ENCODE measurements at places on chromosomes 6 and 20.

- H3K4me3 ChIP-seq: no peak overlapping the region
- no peak for DNase-seq
- no peaks in the 10 kb centered on the region for H3K36me3 ChIP-seq
- H3K27ac ChIP-seq: no peak overlapping the region
- H3K4me1 ChIP-seq: no peaks in the 10 kb centered on the region
Measured at GRCh38 chr6:39430871-39431523, 108.5 kb upstream of the KCNK16 start.

DNA sequence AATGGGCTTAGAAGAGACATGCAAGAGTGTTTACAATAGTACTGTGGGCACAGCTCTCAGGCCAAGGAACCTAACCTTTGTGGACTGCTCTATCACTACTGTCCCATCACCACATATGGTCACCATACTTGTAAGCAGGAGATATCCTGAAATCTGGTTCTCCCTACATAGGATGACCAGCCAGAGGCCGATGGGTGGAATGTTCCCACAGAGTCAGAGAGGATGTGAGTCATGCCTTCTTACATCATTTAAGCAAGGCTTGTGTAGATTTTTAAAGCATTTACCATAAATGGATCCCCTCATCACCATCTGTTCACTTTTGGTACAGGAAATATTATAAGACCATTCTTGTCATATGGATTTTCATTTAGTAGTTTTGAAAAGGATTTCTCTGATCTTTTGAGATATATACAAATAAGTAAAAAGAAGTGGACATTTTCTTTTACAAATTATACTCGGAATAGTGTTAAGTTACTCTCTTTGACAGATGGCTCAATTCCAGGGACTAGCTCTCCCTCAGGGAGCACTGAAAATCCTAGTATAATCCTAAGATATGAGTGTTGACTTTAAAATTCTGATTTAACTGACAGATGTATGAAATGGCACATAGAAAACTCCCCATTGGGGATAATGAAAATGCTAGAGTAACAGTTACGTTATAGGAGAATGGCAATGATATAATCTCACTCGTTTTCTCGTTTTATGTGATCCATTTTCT lies 6.6 kb downstream of the HTR1B start:
- no peak overlapping the region for H3K27ac ChIP-seq
- DNase-seq: no peak
- H3K27me3 ChIP-seq: no peaks in the 10 kb centered on the region
- no peak overlapping the region for H3K4me3 ChIP-seq

DNA sequence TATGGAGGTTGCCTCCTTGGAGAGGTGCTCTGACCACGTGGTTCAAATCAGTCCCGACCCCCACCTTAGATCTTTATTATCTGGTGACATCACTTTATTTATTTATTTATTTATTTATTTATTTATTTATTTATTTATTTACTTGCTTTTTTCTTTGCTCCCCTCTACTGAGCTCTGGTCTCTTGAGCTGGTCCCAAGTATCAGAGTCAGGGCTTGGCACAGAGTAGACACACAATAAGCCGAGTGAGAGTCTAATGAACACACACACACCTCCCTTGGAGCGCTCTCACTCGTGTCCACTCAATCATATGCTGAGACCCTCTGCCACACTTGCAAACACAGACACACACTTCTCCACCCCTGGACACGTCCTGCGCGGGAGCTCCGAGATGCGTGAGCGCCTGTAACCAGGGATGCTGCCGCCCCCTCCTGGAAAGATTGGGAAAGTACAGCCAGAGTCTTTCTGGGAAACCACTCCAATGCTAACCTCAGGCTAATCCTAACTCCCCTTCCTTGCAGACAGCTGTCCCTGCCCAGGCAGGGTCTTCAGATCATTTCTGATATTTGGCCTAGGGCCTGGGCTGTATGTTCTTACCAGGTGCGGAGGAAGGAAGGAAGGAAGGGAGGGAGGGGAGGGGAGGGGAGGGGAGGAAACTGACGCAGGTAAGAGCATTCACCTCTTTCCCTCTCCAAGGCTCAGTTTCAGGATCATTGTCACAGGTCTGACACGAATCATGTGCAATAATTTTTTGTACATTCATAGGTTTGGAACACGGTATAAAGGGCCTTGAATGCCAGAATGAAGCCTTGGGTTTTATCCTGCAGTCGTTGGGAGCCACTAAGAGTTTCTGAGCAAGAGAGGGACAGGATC lies 70.9 kb downstream of the STK35 start:
- no peak overlapping the region for H3K27ac ChIP-seq
- H3K4me3 ChIP-seq: no peak overlapping the region

DNA sequence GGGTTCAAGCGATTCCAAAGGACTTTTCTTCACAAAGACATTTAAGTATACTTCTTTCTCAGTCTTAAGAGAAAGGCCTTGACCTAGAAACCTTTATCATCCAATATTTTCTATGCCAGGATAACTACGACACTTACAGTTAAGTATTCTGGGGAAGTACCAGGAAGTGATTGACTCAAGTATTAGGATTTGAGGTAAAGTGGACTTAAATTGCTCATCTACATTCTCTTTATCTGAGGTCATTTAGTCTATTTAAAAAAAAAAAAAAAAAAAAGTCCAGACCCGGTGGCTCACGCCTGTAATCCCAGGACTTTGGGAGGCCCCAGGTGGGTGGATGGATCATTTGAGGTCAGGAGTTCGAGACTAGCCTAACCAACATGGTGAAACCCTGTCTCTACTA lies 114.7 kb downstream of the ZFAND3 start:
- no peak for DNase-seq
- H3K4me3 ChIP-seq: no peak overlapping the region
- no peaks in the 10 kb centered on the region for H3K27me3 ChIP-seq
- H3K4me1 ChIP-seq: peaks cover 22% of the 10 kb centered on the region

- no peak for DNase-seq
- H3K4me3 ChIP-seq: peak overlapping the region; percentile 98
- H3K27ac ChIP-seq: peak overlapping the region; percentile 84
- H3K36me3 ChIP-seq: no peaks in the 10 kb centered on the region
- no peaks in the 10 kb centered on the region for H3K27me3 ChIP-seq
Measured at GRCh38 chr6:108074057-108074358, 533 bp downstream of the OSTM1 start.
